Activated naive CD8-positive, alpha-beta T cell treated with anti-CD3 and anti-CD28 coated beads for 36 hours (primary cell): ENCODE measurements at places on chromosomes 3 and 15. TPM values are rescaled to one million over a fixed set of nuclear protein-coding genes. Genes with fewer than 3 reads are reported as not detected.

CCK gene
- not detected for total RNA-seq

A4GNT gene
- not detected for total RNA-seq

SOX14 gene
- total RNA-seq, result not detected

ITPKA gene
- total RNA-seq, result 1.6 TPM

GOLGA8O gene
- 1.1 TPM for total RNA-seq

LIPC gene
- 1.8 TPM for total RNA-seq

SOX2 gene
- total RNA-seq, result not detected

- DNase-seq, result no peak
- no peaks in the 10 kb centered on the region for H3K36me3 ChIP-seq
- H3K27me3 ChIP-seq, result no peaks in the 10 kb centered on the region
- no peak overlapping the region for H3K27ac ChIP-seq
- H3K4me3 ChIP-seq, result no peak overlapping the region
Observed at GRCh38 chr3:6099458-6100075, 761.3 kb upstream of the GRM7 start.

DNA sequence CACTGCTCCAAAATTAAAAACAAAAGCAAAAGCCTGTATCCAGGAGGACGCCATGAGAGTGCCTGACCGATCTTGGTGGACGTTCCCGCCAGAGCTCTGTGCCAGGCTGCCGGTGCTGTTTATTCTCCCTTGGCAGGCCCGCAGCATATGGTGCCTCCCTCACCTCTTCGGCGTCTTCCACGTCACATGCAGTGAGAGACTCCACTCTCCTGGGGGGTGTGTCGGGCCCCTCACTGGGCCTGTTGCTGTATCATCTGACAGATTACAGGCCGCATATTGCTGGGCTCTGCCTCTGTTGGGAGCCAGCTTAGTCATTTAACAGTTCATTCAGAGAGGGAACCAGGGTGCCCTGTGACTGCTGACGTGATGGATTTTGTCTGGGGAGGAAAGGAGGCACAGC lies 86.4 kb upstream of the ARRDC4 start:
- no peak overlapping the region for H3K4me3 ChIP-seq
- no peaks in the 10 kb centered on the region for H3K4me1 ChIP-seq
- H3K36me3 ChIP-seq, result no peaks in the 10 kb centered on the region
- H3K27me3 ChIP-seq, result peaks cover 16% of the 10 kb centered on the region

DNA sequence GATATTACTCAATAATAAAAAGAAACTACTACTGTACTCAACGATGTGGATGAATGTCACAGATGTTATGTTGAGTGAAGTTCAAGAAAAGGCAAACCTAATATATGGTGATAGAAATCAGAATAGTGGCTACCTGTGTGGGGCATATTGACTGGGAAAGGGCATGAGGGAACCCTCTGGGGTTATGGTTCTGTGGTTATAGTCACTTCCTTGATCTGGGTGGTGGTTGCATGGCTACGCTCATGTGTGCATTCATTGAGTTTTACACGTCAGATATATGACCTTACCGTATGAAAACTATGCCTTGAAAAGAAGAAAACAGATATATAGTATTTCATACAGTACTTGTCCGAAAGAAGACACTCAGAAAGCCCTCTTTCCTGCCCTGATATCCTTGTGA lies 331.0 kb upstream of the LRRFIP2 start:
- no peak overlapping the region for H3K27ac ChIP-seq
- H3K36me3 ChIP-seq, result no peaks in the 10 kb centered on the region
- no peak for DNase-seq
- H3K27me3 ChIP-seq, result peaks cover 27% of the 10 kb centered on the region

- no peak for DNase-seq
- no peak overlapping the region for H3K4me3 ChIP-seq
- no peaks in the 10 kb centered on the region for H3K36me3 ChIP-seq
- H3K4me1 ChIP-seq, result peaks cover 7% of the 10 kb centered on the region
Observed at GRCh38 chr3:110021659-110022058, 684.3 kb upstream of the DPPA4 start.

- no peak overlapping the region for H3K27ac ChIP-seq
- peaks cover 2% of the 10 kb centered on the region for H3K36me3 ChIP-seq
- DNase-seq, result no peak
- no peaks in the 10 kb centered on the region for H3K27me3 ChIP-seq
- no peak overlapping the region for H3K4me3 ChIP-seq
Observed at GRCh38 chr15:85044894-85045293, 63.2 kb downstream of the PDE8A start.

DNA sequence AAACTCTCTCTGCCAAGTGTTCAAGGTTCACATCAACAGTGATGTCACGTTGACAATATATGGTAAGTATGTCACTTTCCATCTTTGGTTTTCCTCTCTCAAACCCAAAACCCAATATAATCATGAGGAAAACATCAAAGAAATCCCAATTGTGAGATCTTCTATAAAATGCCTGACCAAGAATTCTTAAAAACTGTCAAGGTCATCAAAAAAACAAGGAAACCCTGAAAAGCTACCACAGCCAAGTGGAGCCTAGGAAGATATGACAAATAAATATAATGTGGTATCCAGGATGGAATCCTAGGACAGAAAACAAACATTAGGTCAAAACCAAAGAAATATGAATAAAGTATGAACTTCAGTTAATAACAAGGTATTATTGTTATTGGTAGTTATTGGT lies 85.2 kb upstream of the CCDC39 start:
- H3K27ac ChIP-seq, result no peak overlapping the region
- H3K36me3 ChIP-seq, result no peaks in the 10 kb centered on the region
- H3K4me1 ChIP-seq, result no peaks in the 10 kb centered on the region
- H3K27me3 ChIP-seq, result no peaks in the 10 kb centered on the region
- no peak for DNase-seq

GRCh38 chr3:190064112-190064511 lies 56.6 kb downstream of the P3H2 start:
- no peak overlapping the region for H3K4me3 ChIP-seq
- DNase-seq, result no peak
- H3K27me3 ChIP-seq, result peaks cover 4% of the 10 kb centered on the region
- peaks cover 4% of the 10 kb centered on the region for H3K4me1 ChIP-seq

DNA sequence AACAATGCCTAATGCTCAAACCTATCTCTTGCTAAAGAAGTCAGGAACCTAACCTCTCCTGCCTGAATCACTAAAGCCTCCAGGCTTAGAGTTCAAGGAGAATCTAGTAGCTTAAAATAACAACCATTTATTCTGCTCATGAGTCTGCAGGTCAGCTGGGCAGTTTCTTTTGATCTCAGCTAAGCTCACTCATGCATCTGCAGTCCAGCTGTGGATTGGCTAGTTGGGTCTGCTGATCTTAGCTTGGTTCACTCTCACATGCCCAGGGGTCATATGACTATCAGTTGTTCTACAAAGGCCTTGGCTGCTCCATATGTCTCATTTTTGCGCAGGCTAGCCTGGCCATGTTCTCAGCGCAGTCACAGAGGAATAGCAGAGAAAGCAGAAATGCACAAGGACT lies 109.2 kb upstream of the STT3B start:
- H3K4me1 ChIP-seq, result peaks cover 5% of the 10 kb centered on the region
- no peaks in the 10 kb centered on the region for H3K27me3 ChIP-seq
- H3K27ac ChIP-seq, result no peak overlapping the region
- no peak for DNase-seq
- no peaks in the 10 kb centered on the region for H3K36me3 ChIP-seq
- no peak overlapping the region for H3K4me3 ChIP-seq

DNA sequence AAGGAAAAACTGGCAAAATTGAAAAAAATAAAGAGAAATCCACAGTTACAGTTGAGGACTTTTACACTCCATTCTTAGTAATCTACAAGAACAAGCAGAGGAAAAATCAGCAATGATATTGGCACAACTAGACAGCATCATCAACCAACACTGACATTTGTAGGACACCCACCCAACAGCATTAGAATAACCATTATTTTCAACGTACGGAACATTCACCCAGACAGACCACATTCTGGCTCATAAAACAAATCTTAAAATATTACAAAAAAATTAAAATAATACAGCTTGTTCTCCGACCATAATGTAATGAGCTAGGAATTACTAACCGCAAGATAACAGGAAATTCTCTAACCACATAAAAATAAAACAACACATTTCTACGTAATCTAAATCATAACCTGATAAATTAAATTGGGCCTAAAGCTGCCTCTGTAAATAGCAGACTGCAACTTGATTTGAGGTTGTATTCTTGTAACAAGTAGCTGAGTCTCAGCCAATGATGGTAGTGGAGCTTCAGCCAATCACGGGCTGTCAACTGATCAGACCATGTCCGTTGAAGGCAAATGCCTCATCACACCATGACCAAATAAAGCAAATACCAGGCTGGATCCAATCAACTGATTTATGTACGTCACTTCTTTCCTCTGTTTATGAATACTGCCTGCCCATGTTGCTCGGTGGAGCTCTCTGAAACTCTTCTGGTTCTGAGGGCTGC lies 9.2 kb downstream of the PLSCR4 start:
- H3K4me3 ChIP-seq, result no peak overlapping the region
- H3K27me3 ChIP-seq, result peaks cover 3% of the 10 kb centered on the region
- H3K36me3 ChIP-seq, result peaks cover 2% of the 10 kb centered on the region
- H3K4me1 ChIP-seq, result no peaks in the 10 kb centered on the region

DNA sequence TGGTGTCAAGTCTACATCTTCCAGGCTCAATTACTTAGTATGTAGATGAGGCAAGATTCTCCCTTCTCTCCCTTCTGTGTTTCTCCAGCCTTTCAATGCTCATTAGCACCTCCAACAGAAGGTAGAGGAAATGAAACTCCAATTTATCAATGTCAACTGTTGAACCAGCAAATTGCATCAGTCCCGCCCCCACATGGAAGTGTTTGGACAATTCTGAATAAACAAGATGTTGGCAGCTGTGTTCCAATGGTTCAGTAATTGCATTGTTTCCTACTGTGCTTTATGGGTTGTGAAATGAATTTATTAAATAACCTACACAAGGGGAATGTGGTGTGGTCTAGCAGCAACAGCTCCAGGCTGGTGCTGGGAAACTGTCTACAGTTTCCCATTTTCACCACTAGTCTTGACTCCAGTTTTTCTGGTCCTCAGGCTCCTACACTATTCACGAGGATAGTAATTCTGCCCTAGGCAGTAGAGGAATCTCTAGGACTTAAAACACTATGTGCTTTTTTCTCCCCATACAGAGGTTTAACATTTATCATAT lies 91.9 kb downstream of the MB21D2 start:
- no peak for DNase-seq
- H3K36me3 ChIP-seq, result peaks cover 4% of the 10 kb centered on the region
- H3K4me3 ChIP-seq, result no peak overlapping the region
- no peak overlapping the region for H3K27ac ChIP-seq
- H3K27me3 ChIP-seq, result no peaks in the 10 kb centered on the region

- peaks cover 53% of the 10 kb centered on the region for H3K4me1 ChIP-seq
- peaks cover 5% of the 10 kb centered on the region for H3K36me3 ChIP-seq
- DNase-seq, result no peak
- no peaks in the 10 kb centered on the region for H3K27me3 ChIP-seq
- no peak overlapping the region for H3K27ac ChIP-seq
Observed at GRCh38 chr3:171358881-171359198, 101.4 kb downstream of the TNIK start.

- DNase-seq, result no peak
- peaks cover 3% of the 10 kb centered on the region for H3K27me3 ChIP-seq
- no peak overlapping the region for H3K27ac ChIP-seq
- H3K4me3 ChIP-seq, result no peak overlapping the region
Observed at GRCh38 chr3:186275436-186275835, 86.6 kb downstream of the DGKG start.

GRCh38 chr3:168249550-168250414 lies 154.1 kb upstream of the GOLIM4 start:
- peak overlapping the region; percentile 40 for H3K4me3 ChIP-seq
- H3K27ac ChIP-seq, result no peak overlapping the region
- DNase-seq, result peak; percentile 39

GRCh38 chr3:26505399-26505798 lies 117.2 kb upstream of the LRRC3B start:
- no peaks in the 10 kb centered on the region for H3K36me3 ChIP-seq
- H3K4me3 ChIP-seq, result no peak overlapping the region
- H3K4me1 ChIP-seq, result no peaks in the 10 kb centered on the region
- no peaks in the 10 kb centered on the region for H3K27me3 ChIP-seq

- peaks cover 12% of the 10 kb centered on the region for H3K4me1 ChIP-seq
- H3K4me3 ChIP-seq, result no peak overlapping the region
- DNase-seq, result no peak
Observed at GRCh38 chr3:188832961-188833721, 338.6 kb upstream of the TPRG1 start.

GRCh38 chr15:80706161-80706560 lies 11.1 kb downstream of the ABHD17C start:
- DNase-seq, result no peak
- no peak overlapping the region for H3K27ac ChIP-seq
- H3K36me3 ChIP-seq, result peaks cover 1% of the 10 kb centered on the region
- no peak overlapping the region for H3K4me3 ChIP-seq
- peaks cover 2% of the 10 kb centered on the region for H3K4me1 ChIP-seq
- H3K27me3 ChIP-seq, result peaks cover 5% of the 10 kb centered on the region

DNA sequence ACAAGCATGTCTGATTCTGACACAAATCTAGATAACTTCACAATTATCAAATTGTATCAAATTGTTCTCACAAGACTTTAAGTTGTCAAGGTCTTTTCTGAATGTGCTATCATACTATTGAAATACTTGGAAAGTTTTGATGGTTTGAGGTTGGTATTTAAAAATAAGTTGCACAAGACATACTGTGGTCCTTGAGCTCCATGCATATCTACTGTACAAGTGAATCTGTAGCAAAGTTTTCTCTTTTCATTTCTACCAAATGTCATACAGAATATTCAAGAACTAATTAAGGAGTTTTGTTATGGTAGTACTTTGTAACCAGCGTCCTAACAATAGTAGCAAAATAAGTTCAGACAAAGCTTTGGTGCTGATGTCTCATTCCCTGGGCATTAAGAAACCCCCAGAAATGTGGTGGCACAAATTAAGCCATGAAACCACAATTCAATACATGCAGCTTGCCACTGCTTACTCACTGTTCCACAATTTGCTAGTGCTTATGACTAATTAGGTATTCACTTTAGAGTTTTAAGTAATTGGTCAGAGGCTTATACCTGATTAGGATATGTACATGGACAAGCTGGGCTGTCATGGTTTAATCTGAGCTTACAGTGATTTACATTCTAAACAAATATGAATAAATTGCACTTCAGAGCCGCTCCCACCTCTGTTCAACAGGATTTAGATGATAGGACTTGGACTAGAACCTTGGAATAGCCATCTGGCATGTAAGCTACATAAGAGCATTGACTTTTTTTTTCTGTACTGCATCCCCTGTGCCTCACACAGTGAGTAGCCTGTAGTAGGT lies 8.8 kb downstream of the TBC1D23 start:
- H3K4me1 ChIP-seq, result peaks cover 42% of the 10 kb centered on the region
- DNase-seq, result peak; percentile 36
- H3K27me3 ChIP-seq, result no peaks in the 10 kb centered on the region
- peak overlapping the region; percentile 69 for H3K27ac ChIP-seq
- no peaks in the 10 kb centered on the region for H3K36me3 ChIP-seq
